NCI-H1105 treated with DMSO at 0.1 percent for 48 hours (cell line): ENCODE measurements at places on chromosomes 4 and X.

- DNase-seq, result peak; percentile 17
These were observed 1.0 kb downstream of the UBL4A start for GRCh38 chrX:154485150-154486051.

GRCh38 chr4:136471051-136471450 lies 1061.2 kb downstream of the PCDH18 start:
- DNase-seq, result no peak

- DNase-seq, result no peak
These were observed 340.9 kb downstream of the CHIC1 start for GRCh38 chrX:73903941-73904340.

- DNase-seq, result no peak
These were observed 45.3 kb downstream of the HMGB2 start for GRCh38 chr4:173288698-173289352.

GRCh38 chr4:88599714-88600113 lies 7.4 kb downstream of the HERC3 start:
- DNase-seq, result no peak

DNA sequence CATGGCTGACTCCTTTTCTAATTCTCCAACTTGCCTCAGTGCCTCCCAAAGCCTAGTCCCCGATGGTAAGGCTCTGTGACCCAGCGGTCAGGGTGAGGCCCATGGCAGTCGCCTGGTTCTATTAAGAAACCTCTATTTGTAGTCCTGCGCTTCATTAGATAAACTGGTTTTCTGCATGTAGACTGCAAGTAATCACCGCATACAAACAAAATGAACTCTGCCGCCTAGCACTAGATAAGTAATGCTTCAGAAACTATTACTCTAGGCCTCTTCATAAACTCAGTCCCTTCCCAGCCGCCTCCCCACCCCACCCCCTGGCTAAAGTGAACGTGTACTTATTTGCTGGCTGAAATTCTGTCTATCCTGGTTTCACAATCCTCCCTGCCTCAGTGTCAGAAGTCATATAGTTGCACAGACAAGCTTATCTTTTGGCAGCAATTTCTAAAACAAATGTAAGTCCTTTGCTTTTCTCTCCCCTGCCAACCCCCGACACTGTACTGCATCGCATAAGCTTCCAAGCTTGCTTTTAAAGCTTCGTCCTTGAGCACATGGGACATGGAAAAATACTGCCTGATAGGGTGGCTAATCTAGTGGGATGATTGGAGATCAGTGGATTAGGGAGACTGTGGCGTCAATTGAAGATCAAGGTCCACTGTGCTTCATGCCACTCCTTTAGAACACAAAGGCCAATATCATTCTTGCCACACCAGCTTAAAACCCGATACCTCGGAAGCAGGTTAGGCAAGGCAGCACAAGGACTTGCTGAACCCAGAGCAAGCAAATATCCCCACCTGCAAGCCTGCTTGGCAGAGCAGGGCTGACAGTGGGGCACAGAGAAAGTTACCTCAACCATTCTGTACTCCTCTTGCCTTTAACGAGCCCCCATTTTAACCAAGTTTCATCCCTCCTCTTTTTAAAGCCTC lies 125.8 kb downstream of the IRF2 start:
- no peak for DNase-seq

- DNase-seq, result no peak
These were observed 237.6 kb downstream of the DHRSX start for GRCh38 chrX:2263203-2263602.

DNA sequence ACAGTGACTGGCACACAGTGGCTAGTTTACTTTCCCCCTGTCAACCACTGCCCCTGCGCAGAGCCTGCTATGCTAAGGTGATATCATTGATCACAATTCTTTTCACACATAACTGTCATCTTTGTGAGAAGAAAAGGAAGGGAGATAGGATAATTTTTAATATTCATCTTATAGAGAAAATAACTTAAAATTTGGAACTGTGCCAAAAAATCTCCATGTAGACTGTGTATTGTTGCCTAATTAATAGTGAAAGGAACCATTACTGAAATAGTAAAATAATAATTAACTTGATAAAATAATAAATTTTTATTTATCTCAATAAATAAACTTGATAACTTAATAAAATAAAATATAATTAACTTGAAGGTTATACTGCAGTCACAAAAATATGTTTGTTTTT lies 1069.4 kb downstream of the C4orf33 start:
- no peak for DNase-seq

DNA sequence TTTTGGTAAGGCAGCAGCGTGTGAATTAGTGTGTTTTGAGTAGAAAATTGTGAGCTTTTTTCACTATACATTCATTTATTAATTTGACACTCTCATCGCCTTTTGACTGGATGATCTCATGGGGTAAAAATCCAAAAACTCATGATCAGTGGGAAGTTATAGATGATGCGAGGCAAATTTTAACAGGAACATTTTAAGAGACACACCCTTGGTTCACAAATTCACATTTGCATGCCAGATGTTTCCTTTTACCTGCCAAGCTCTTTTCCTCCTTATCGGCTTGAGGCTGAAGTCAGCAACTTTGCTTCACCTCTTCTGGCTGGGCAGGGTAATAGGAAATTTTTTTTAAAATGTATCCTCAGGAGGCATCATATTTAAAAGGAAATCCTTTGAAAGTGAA lies 318.0 kb upstream of the HS3ST1 start:
- DNase-seq, result no peak

DNA sequence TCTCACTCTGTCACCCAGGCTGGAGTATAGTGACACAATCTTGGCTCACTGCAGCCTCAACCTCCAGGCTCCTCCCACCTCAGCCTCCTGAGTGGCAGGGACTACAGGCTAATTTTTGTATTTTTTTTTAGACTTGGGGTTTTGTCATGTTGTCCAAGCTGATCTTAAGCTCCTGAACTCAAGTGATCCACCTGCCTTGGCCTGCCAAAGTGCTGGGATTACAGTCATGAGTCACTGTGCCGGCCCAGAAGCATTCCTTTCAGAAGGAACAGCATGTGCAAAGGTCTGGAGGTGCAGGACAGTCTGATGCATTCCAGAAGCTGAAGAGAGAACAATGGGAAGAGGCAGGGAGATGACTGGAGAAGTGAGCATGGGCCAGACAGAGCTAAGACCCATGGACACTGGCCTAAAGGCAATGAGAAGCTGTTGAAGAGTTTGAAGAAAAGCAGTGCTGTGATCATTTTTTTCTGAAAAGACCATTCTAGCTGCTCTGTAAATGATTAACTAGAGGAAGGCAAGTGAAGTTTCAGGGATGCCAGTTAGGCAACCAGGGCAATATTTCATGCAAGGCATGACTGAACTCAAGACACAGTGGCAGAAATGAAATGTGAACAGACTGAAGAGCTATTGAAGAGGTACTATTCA lies 43.2 kb downstream of the MANBA start:
- DNase-seq, result no peak

DNA sequence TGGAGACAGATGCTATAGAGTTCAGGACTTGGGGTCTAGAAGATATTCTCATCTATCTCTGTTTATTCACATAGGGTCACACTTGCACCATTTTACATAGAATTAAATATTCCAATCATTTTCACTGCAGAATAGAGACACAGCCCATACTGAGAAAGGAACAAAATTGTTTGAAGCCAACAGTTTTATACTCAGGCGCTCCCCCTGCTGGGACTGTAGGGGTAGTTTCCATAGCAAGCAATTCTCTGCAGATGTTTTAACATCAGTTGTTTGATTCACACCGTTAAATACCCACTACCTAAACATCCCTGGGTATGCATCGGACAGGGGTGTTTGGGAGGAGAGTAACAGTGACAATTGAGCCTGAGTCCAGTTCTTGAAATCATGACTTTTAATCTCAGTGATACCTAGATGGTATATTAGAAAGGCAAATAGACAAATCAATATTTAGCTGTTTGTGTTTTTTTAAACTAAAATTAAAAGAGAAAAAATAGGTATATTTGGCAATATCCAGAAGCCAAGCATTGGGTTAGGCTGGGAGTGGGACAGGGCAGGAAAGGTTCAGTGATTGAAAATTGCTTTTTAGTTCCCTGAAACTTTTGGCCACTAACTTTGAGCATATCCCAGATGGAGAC lies 33.8 kb downstream of the LONRF3 start:
- DNase-seq, result peak; percentile 26

DNA sequence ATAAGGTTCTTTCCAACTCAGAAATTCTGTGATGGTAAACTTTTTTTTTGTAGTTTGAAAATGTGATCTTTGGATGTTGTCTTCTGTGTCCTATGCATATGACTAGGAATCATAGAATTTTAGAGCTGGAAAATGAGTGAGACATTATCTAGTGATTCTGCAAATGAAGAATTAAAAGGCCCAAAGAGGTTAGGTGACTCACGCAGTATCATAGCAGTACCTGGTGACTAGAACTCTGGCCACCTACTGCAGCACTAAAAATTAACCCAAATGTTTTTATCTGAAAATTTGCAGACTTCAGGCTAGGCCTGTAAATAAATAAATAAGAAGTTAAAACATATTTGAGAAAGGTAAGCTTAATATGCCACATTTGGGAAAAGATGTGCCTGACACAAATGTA lies 52.8 kb downstream of the NFKB1 start:
- DNase-seq, result no peak

- no peak for DNase-seq
These were observed 21.2 kb upstream of the PDE6B start for GRCh38 chr4:604131-604530.

GRCh38 chr4:43716721-43717395 lies 731.8 kb downstream of the KCTD8 start:
- DNase-seq, result no peak

GRCh38 chrX:97842468-97843199 lies 958.9 kb downstream of the RPA4 start:
- no peak for DNase-seq

- no peak for DNase-seq
These were observed 3.7 kb downstream of the KLB start for GRCh38 chr4:39410415-39410814.

DNA sequence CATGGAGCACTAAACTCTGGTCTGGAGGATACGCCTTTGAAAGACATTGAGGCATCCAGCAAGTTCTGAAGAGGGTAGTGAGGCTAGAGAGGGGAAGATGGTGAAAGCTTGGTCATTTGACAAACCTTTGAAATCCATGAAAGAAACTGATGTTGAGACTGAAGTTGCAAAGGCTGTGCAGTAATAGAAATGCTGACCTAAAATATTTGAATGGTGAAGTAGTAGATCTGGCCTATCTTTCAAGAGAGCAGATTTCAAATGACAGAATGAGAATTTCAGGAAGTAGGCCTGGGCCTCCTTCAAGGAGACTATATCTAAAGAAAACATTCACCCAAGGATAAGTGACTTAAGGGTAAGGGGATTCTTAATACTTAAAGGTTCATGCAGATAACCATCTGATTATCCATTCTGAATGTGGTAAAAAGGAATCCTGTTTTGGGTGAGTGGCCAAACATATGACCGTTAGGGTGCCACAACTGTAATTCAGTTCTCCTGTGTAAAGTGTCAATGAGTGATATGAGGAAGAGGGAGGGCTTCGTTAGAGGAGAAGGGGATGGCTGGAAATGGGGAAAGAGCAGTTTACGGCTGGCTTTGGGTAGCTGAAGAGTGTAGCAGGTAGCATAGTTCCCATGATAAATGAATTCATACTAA lies 62.2 kb downstream of the AMELX start:
- DNase-seq, result no peak

DNA sequence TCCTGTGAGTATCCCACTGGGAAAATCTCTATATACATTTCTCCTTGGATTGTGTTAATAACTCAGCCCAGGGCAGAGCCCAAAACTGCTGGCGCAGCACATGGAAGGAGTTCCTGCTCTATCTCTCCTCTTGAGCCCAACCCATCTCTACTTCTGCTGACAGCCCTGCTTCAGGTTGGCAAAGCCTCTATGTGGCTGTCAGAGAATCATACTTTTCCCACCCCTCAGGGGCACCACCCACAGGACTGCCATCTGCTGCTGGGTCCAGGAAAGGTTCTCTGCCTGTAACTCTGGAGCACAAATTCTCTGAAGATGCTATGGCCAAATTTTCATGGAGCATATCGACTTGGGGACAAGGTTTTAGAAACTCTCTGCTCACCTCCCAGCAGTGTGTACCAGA lies 278.5 kb upstream of the EMCN start:
- no peak for DNase-seq

DNA sequence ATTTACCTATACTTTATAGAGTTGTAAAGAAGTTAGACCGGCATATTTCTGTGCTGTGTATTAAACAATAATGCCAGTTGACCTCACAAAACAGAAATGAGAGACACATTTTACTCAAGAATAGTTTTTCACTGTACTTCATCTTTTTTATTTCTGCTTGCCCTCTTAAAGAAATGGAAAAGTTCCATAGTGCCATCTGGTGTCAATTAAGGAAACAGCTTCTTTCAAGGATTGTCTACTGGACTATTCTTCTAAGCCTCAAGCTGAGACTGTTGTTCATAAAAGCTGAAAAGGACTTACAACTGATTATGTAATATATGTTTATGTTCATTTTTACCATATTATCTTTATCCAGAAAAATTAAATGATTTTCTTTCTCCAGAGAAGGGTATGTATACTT lies 1523.7 kb downstream of the ARAP2 start:
- DNase-seq, result peak; percentile 43

DNA sequence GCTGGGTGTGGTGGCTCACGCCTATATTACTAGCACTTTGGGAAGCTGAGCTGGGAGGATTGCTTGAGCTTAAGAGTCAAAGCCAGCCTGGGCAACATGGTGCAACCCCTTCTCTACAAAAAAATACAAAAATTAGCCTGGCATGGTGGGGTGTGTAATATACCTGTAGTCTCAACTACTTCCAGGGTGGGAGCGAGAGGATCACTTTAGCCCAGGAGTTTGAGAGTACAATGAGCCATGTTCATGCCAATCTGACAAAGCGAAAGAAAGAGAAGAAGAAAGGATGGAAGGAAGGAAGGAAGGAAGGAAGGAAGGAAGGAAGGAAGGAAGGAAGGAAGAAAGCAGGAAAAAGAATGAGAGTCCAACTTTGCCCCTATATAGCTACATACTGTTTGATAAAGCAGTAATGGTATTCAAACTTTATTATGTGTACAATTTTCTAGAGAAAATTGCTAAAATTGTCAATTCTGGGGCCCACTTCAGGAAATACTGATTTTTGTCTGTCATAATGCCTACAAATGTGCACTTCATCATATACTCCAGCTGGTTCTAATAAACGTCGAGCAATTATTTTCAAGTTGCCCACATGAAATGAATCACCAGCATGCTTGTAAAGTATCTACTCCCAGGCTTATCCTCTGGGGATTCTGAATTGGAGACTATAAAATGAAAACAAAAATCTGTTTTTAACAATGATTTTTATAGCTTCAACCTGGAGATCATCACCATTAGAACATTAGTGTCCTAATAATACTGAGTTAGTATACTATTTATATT lies 132.3 kb downstream of the NDST4 start:
- DNase-seq, result no peak

DNA sequence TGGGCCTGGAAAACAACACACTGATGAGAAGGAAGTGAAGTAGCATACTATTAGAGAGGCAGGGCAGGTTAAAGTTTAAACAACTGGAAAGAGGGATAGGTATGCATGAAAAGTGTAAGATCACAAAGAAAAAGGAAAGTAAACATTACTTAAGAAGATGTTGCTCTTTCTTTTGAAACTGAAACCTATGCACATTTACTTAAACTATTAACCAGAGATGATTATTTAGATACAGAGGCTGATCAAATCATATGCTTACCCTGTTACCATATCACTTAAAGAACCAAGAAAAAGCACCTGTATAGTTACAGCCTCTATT lies 37.8 kb downstream of the NAP1L5 start:
- DNase-seq, result no peak
